ENCODE measurements at places on chromosomes 5 and 9.

- DNase-seq, result peak; percentile 71
Measured at GRCh38 chr9:113674436-113674835, 201.7 kb upstream of the ZNF618 start.

DNA sequence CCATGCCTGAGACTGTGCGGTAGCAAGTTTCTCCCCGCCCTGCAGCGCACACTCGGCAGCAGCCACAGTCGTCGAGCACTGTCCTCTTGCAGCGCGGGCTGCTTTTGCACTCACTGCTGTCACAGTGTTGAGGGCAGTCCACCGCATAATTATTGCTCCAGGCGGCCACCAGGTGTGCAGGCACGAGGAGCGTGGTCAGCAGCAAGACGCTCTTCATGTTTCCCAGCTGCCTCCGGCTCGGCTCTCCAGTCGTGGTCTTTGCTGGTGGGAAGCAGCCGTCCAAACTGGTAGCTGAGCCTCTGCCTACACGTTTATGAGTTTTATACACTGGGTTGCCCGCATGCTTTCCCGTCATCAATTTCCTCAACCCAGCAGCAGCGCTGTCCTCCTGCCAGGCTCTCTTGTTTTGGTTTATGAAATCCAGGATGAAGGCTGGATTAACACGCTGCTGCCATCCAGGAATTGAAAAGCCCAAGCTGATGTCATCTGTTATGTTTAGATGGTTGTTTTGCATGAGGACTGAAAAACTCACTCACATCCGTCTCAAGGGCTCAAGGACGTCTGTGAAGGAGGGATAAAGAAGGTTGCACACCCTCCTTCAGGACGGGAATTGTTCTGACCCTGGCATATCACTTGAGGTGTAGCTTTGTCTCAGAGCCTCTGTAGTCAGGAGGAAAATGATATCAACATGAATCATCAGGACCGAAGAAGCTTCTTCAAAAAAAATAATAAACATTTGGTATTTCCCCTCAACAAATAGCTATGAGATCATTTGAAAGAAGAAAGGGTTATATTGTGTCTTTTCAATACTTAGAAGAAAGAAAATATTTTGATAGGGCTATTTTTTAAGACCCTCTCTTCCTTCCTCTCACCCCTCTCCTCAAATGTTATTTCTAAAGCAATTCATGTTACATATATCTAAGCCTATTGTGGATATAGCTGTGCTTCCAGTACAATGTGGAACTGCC, at the start of gene ESM1:
Gene ESM1 (minus strand): TSS at position 293 of the 968 bp plus-strand sequence. CDS start 76 bp downstream, at position 217.
- DNase-seq, result peak; percentile 25

DNA sequence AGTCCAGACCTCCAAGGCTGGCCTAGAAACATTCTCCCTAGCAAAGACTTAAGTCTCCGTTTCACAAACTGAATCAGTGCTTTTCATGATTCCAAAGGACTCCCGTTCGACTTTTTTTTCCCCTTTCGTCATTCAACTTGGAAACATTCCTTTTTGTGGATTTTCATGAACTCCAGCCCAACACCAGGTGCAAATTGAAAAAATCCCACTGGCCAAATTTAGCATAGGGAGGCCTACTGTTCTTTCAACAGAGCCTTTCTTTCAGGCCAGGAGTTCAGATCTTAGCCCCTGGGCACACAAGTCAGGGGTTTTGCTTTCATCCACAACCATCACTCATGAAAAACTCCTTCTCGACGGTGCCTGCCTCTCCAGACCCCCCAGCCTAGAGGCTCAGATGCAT, 285.3 kb downstream of the PIK3R1 start:
- DNase-seq, result peak; percentile 70

DNA sequence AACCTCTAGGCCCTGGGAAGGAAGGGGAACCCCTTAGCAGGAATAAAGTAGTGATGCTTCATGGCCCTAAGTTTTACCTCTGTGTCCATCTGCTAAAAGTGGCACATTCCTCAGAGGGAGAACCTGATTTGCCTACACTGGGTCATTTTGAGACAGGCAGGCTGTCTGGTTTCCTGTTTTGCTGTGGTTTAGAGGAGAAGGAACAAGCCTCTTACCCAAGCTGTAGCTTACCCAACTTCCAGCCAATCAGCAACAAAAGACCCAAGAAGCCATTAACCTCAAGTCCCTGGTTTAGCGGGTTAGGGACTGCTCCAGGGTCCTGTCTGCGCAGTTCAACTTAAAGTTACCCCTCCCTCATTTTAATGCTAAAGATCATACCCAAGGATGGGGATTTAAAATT, 411.0 kb downstream of the MAT2B start:
- no peak for DNase-seq

GRCh38 chr5:149150457-149150856, 9.2 kb downstream of the ABLIM3 start:
- DNase-seq, result peak; percentile 59

- peak; percentile 81 for DNase-seq
Measured at GRCh38 chr5:42908509-42909488, 97.1 kb upstream of the SELENOP start.

DNA sequence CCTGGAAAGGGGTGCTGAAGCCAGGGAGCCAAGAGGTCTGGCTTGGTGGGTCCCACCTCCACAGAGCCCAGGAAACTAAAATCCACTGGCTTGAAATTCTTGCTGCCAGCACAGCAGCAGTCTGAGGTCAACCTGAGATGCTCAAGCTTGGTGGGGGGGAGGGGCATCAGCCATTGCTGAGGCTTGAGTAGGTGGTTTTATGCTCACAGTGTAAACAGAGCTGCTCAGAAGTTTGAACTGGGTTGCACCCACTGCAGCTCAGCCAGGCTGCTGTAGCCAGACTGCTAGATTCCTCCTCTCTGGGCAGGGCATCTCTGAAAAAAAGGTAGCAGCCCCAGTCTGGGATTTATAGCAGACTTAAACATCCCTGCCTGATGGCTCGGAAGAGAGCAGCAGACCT, 55.5 kb upstream of the FBXL17 start:
- DNase-seq, result no peak

DNA sequence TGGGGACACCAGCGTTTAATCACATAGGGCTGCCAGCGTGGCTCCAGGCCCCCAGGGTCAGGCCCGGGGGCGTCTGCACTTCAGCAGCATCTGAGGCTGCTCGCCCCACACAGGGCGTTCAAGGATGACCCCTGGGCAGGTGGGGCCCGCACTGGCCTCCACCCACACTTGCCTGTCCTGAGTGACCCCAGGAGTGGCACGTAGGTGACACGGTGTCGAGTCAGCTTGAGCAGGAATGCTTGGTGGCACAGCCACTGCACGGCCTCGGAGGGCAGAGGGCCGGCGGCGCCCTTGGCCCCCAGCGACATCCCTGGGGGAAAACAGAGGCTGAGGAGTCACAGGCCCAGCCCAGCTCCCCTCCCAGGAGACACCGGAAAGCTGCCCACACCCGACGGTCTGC, 29.0 kb downstream of the SLC6A18 start:
- no peak for DNase-seq

DNA sequence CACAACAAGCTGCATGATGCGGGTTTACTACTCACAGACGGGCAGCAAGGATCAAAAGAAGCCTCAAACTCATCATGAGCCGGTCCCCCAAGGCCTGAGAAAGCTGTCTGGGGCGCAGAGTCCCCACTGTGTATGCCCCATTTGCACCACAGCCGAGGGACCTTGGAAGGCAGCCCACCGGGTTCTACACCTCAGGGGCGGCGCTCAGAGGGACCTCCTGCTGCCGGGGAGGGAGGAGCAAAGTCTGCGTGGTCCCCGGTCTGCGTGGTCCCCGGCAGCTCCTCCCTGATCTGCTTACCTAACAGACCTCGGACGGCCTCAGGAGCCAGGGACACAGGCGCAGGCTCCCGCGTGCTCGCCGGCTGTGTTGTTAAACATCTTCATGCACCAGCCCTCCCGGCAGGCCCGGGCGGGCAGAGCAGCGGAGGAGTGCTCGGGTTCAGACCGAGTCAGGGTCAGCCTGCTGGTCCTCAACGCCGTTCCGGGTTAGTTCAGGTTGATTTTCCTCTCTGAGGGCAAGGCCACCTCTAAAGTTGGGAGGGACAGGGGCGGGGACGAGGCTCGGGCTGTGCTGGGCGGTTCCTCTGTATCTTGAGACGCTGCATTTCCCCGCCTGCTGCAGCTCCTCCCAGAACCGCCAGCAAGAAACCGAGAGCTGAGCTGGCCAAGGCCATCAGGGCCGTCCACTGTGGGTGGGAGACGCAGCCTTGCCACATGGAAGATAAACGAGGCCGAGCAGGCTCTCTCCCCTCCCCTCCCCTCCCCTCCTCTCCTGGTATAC, 74.6 kb downstream of the MRPL36 start:
- peak; percentile 2 for DNase-seq

DNA sequence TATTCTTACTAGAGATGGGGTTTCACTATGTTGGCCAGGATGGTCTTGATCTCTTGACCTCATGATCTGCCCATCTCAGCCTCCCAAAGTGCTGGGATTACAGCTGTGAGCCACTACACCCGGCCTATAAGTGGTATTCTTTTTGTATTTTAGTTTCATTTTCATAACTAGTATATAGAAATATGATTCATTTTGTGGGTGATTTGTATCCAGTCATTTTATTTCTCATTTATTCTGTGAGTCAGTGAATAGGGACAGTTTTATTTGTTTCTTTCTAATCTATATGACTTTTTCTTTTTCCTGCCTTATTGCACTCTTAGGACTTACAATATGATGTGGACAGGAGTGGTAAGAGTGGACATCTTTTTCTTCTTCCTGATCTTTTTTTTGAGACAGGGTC, 112.9 kb downstream of the AOPEP start:
- DNase-seq, result no peak

DNA sequence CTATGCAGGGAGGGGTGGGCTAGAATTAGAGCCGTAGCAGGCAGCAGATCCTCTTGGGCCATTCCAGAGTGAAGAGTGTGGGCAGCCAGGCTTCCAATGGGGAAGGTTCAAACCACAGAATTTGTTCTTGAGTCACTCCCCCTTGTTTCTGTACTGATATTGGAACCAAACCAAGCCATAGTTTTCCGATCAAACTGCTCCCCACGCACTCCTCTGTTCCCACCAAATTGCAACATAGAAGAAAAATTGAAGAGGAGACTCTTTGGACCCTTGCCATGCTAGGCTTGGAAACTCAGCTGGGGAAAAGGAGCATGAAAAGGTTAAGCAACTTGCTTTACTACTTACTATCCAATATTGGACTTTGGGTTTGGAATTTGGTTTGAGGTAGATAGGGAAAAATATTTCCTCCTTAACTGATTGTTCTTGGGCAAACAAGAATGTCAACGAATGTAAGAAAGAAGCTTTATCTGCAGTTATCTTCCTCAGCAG, 165.8 kb upstream of the NR3C1 start:
- DNase-seq, result no peak

GRCh38 chr5:177412603-177413233, 3.4 kb upstream of the F12 start:
- DNase-seq, result no peak

GRCh38 chr5:179800696-179801201, 5.9 kb downstream of the MGAT4B start:
- no peak for DNase-seq

- no peak for DNase-seq
Measured at GRCh38 chr5:72326306-72326649, 6.1 kb downstream of the PTCD2 start.

- DNase-seq, result no peak
Measured at GRCh38 chr5:140741967-140742366, 41.7 kb downstream of the ZMAT2 start.

DNA sequence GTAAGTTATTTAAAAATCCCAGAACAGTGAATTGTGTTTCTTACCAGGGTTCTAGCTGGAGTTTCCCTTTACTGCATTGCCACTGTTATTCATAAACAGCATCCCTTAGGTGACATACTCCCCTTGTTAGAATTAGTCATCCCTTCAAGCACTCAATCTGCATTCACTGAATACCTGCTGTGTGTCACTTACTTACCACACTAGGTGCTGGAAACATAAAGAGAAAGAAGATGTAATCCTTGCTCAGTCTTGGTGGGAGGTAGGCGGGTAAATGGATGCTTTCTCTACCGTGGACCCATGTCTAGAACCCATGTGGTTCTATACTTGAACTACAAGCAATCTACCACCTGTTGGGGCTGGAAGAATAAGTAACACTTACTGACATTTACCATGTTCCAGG, 371.6 kb downstream of the KDM4C start:
- no peak for DNase-seq

DNA sequence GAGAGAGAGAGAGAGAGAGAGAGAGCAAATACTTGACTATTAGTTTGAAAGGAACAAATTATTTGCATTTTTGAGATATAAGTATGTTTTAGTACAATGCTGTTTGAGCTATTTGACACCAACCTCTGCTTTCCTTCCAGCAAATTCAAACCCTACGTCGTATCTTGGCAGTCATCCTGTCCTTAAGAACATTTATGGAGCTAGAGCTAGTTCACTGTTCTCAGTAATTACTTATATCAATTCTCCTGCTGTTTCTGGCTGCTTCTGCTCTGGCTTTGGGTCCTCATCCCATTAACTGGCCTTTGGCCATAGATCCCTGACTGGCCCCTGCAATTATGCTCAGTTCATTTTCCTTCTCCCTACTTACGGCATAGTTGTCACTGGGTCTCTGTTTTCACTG, 19.9 kb upstream of the ERAP2 start:
- DNase-seq, result no peak

GRCh38 chr9:33318225-33318624, 27.9 kb downstream of the NFX1 start:
- DNase-seq, result no peak

GRCh38 chr9:99201603-99202002, 20.1 kb downstream of the ALG2 start:
- no peak for DNase-seq

GRCh38 chr5:142784401-142784955, 14.3 kb downstream of the ARHGAP26 start:
- DNase-seq, result peak; percentile 11

- DNase-seq, result no peak
Measured at GRCh38 chr5:35213608-35214007, 16.7 kb downstream of the PRLR start.

All from RPMI7951 (cell line).